ENCODE measurements at places on chromosomes 1 and 21.

DNA sequence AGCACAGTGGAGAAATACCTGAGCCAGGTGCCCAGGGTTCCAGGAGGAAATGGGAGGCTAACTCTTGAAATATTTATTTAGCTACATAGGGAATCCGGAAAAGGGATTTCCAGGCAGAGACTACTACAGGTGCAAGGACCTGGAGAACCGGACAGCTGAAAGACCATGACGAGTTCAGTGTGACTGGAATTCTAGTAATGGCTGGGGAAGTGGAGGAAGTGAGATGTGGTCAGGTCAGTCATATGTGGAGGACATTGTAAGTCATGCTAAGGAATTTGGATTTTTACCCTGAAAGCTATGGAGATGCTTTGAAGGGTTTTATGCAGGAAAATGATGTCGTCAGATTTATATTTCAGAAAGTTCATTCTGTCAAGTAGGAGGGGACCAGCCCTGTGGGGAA, 1.8 kb downstream of the CAP1 start:
- no peak for DNase-seq

GRCh38 chr1:24102961-24103360, 9.0 kb downstream of the MYOM3 start:
- DNase-seq: no peak

DNA sequence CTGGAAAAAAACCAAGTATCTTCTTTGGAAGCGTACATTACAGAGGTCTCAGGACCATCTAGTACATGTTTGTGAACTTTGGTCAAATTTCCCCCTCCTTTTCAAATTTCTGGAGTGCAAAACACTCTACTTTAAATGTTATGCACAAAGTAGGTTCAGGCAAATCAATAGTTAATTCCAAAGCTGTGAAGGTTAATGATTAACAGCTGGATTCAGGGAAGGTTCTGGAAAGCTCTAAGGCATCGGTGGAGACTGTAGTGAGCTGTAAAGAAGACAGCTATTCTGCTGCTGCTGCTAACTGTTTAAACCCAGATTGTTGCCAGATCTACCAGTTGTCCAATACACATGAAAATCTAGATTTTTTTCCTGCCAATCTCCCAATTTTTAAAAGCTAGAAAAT, 70.9 kb downstream of the ELAVL4 start:
- DNase-seq: no peak

DNA sequence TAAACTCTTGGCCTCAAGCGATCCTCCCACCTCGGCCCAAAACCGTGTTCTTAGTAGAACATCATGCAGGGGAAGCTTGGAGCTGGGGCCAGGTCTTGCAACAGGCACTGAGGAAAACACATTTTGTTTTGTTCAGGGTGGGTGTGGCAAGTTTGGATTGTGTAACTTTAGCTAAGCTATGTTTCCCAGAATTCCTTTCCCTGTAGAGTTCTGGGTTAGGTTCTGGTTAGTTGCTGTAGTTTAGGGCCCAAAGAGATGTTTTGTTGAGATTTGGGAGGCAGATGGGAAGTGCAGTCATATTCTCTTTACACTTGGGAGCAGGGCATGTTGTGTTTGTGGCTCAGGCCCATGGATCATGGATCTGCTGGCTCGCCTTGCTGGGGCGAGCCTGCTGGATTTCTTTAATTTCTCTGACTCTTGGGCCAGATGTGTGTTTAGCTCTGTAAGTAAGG, 24.0 kb downstream of the PLA2G5 start:
- DNase-seq: no peak
